Fibroblast of mammary gland (primary cell): ENCODE measurements at places on chromosomes 12 and 14.

GRCh38 chr12:119679490-119679889, 11.6 kb downstream of the PRKAB1 start:
- DNase-seq: no peak

GRCh38 chr12:104969343-104969742, 11.3 kb upstream of the SLC41A2 start:
- DNase-seq: no peak

DNA sequence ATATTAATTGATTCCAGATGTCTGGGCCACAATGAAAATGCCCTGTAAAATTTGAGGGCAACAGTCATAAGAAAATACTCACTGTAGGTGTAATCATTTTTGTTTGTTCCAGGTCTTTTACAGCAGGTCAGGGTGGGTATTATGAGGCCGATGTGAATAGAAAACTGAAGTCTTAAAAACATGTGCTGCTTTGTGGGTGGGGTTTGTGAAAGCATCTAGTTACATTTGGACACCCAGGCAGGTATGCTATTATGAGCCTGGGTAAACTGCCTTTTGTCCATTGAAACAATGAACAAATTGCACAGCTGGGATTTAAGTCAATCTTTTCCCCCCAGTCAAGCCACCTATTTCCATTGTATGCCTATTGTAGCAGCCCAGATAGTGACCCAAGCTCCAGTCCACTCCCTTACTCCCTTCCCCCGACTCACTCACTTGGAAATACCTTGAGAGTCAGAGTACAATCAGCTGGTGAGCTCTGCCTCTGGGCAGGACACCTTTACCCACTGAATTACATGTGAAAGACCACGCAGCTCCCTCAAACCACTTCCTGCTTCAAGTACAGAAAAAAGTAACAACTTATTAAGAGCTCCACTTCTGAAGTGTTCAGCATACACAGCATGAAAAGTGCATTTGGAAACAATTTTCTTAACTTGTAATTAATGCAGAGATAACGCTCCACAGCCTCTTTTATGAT, 1.8 kb downstream of the IGF1 start:
- no peak for DNase-seq

DNA sequence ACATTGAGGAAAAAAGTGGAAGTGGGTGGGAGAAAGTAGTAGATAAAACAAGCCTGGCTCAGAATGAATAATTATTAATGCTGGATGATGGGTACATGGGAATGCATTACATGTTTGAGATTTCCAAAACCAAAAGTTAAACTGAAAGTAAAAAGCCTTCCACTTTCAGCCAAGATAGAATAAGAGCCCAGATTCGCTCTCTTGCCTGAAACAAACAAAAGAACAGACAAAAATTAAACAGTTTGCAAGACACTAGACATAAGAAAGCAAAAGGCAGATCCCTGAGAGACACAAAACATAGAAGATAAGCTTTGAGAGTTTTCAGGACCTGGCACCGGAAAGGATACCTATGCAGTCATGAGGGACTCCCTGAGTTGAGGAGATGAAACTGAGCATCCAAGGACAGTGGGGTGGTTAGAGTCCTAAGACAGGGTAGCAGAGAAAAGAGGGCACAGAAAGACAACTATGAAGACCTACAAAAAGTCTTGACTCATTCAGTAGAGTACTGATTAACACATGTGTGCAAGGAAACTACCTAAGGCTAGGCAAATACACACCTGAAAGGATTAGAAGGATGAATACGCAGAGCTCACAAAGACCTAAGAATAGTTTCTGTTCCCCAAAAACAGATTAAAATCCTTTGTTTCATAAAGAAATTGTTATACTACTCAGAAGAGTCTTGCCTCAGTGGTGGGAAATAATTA, 54.1 kb downstream of the CEP83 start:
- peak; percentile 9 for DNase-seq

DNA sequence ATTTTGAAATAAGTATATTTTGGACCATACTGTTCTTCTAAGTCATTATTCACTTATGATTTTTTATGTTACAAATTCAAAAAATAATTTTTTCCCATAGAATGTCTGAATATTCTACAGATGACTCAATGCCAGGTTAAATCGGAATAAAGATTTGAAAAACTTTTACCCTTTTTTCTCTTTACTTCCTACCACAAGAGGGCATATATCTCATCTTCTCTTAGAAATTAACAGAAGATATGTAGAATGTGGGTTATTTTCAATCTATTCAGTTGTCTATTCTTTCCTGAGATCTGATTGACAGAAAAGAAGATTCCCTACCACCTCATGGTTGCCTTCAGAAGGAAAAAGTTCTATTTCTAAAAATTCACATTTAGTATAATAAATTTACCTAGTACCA, 53.0 kb upstream of the KITLG start:
- DNase-seq: peak; percentile 33

DNA sequence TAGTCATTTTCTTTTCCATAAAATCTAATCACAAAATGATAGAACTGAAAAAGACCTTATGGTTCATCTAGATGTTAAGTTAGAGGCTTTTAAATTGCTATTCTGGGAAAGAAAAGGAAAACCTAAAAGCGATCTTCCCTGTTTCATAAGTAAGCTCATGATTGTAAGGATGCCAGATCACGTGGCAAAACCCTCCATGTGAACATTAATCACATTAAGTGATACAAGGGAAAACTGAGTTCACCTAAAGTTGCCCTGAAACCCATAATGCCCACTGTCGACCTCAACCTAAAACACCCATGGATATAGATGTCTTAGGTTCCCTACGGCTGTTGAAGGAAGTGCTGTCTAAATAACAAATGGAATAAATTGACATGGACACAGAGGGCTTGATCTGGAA, 3.0 kb upstream of the STXBP6 start:
- no peak for DNase-seq

DNA sequence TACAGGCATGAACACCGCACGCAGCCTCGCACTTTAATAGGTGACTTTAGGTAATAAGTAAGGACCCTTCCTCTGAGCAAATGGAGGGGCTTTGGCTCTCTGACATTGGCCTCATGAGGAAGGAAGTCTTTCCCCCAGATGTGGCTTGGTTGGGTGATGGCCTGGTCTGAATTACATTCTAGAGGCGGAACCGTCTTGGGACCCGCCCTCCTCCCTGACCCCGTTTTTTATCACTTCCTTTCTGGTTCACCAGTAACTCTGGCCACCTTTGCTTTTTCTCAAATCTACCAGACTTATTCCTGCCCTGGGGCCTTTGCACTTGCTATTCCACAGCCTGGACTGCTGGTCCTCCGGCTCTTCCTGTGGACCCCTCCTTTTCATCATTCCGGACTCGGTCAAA, 13.4 kb downstream of the ALDH2 start:
- DNase-seq: no peak

DNA sequence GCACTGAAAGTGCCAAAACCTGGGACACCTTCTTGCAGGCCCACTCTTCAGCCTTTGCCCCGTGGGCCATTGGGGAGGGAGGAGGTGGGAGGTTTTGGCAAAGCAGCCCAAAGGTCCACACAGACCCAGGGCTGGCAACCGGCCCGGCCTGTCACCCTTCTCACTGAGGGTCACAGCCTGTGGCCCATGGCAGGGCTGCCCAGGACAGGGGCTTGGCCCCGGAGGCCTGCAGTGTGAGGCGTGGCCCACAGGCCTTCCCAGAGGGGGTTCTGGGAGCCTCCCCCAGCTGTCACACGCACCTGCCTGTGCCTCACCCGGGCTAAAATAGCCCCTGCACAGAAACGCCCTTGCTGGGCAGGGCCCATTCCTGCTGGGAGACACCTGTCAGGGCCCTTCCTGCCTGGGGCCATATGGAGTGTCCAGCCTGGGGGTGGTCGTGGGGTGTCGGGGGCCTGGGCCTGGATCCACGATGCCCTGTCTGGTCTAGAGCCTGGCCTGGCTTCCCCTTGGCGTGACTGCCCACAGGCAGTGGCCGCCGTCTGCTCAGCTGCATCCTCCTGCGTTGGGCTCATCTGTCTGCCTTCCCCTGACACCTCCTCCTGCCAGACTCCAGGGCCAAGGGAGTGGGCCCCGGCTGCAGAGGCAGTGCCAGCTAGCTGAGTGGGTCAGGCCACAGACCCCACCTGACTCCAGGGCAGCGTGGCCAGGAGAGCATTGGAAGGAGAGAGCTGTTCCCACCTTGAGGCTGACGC, 19.2 kb downstream of the PACS2 start:
- no peak for DNase-seq

- peak; percentile 55 for DNase-seq
Measured at GRCh38 chr14:66403183-66403582, 83.0 kb upstream of the CCDC196 start.

DNA sequence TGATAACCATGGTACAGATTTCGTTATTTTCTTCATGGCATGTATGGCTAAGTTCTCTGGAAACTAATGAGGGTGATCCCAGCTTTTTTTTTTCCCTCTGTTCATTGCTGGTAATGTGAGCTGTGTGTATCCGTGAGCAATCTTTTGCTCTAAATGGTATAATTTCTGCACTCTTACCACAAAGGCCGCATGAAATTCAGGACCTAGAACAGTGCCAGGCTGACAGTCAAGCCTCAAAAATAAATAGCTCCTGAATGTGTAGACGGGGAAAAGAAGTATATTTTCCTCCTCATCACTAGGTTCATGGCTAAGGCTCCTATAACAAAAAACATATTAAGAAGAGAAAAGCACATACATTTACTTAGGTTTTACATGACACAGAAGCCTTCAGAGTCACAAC, 140.2 kb upstream of the RMST start:
- DNase-seq: no peak

DNA sequence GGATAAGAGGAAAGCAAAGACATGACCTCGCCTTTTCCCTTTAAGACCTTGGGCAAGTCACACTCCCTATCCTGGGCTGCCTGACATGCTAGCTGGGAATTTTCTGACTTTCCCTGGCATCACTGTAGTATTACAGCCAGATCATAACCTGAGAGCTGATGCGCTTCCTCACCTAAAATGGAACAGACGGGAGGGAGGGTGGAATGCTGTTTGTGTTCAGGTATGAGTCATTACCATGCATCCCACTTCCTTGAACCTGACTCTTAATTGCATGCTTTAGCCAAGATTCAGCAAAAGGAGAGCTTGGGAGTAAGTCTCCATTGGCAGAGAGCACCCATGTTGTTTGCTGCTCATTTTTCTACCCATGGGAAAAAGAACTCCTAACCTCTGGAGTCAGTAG, 156.5 kb downstream of the KCNK10 start:
- peak; percentile 8 for DNase-seq

GRCh38 chr14:98334186-98334585, 937.8 kb downstream of the BCL11B start:
- no peak for DNase-seq

- no peak for DNase-seq
Measured at GRCh38 chr12:123131879-123132402, 18.9 kb downstream of the PITPNM2 start.

- peak; percentile 38 for DNase-seq
Measured at GRCh38 chr14:68841016-68841809, 48.3 kb upstream of the ZFP36L1 start.

GRCh38 chr12:5884866-5885265, 60.2 kb downstream of the ANO2 start:
- DNase-seq: no peak

DNA sequence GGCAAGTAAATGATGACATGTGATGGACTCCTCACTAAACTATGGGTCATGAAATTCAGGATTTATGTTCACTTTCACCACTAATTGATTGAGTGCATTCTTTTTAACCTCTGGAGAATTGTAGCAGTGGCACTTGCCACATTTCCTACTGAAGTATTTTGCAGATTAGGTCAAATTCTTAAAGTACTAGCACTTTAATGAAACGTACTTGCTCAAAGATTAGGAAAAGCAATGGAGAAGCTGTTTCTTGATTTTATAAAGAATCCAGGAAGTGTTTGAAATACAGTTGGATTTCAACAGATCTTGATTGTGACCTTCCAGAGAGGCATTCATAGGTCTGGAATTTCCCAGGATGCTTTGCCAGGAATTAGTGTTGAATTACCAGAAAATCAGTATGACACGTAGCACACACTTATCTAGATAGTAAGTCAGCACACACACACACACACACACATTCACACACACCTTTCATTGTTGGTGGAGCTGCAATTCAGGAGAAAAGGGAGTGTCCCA, 162.6 kb downstream of the MYRFL start:
- DNase-seq: peak; percentile 92

- no peak for DNase-seq
Measured at GRCh38 chr12:47349137-47350061, 269.6 kb upstream of the AMIGO2 start.

DNA sequence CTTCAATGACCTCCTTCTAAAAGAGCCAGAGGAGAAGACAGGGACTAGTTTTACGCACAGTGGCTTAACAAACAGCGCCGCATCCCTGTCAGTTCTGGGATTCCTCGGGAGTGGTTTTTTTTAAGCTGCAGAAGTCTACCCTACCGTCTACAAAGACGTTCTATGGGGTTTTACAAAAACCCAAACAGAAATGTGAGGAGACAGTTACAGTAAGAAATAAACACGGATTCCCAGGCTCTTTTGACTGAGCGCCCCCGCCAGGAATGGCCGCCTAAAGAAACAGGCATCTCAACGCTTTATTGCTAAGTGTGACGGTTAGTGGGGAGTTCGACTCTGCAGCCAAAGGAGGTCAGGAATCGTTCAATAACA, 484 bp downstream of the ALKBH1 start:
- DNase-seq: peak; percentile 60

DNA sequence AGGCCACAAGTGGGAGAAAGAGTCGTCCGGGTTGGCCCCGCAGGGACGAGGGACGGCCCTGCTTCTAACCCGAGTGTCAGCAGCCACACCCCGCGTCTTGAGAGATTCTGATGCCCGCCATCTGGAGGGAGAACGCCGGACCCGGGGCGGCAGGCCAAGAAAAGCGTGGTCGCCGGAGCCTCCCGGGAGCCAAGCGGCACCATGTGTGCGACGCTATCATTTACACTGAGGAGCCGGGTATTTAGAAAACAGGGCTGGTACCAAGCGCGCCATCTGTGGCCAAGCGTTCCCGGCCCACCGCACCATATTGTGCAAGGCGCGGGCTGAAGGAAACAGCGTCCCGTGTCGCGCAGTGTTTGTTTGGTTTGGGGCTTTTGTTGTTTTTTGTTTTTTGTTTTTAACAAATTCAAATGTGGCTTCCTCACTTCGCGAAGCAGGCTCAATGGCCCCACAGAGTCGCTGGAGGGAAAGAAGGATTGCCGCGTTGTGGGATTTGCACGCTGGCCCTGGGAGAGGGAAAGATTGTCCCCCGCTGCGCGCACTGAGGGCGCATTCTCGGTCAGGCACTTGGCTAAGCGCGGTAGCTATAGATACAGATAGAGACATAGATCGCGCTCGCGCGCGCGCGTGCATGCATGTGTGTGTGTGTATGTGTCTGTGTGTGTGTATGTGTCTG, 153.8 kb downstream of the BCL11B start:
- no peak for DNase-seq

GRCh38 chr14:75214558-75214957, 38.1 kb upstream of the TMED10 start:
- DNase-seq: no peak

DNA sequence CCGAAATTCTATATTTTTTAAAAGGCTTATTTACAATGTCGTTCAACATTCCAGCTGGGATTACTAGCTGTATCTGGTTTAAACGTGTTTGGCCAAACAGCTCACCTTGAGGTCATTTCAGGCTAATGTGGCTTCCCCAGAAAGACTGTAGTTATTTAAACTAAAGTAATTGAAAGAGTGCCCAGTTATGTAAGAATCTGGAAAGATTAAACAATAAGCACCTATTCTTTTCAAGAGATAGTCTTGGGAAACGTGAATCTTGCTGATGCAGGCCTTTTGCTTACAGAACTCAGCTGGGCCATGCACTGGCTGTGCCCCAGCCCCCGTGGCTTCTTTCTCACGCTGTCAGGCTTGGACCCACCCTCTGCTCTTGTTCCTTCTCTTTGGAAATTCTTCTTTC, 24.4 kb downstream of the GLRX5 start:
- no peak for DNase-seq

- DNase-seq: no peak
Measured at GRCh38 chr14:85441909-85442643, 87.9 kb upstream of the FLRT2 start.

GRCh38 chr12:95966287-95966870, 23.2 kb downstream of the AMDHD1 start:
- DNase-seq: no peak
